ENCODE measurements at places on chromosomes 6 and 20.

DNA sequence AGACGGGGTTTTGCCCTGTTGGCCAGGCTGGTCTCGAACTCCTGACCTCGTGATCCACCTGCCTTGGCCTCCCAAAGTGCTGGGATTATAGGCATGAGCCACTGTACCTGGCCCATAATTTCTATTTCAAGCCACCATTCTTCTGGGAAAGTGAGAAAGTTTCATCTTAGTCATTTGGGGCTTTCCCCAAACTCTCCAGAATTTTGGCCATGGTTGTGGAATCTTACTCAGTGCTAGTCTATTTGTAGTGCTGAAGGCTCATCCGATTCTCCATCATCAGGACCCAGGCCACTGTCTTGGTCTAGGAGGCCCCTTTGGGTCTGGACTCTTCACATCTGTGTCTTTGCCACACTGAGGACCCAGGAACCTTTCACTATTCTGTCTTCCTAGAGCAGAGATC is 164.9 kb downstream of the EYA2 start:
- no peak for DNase-seq

DNA sequence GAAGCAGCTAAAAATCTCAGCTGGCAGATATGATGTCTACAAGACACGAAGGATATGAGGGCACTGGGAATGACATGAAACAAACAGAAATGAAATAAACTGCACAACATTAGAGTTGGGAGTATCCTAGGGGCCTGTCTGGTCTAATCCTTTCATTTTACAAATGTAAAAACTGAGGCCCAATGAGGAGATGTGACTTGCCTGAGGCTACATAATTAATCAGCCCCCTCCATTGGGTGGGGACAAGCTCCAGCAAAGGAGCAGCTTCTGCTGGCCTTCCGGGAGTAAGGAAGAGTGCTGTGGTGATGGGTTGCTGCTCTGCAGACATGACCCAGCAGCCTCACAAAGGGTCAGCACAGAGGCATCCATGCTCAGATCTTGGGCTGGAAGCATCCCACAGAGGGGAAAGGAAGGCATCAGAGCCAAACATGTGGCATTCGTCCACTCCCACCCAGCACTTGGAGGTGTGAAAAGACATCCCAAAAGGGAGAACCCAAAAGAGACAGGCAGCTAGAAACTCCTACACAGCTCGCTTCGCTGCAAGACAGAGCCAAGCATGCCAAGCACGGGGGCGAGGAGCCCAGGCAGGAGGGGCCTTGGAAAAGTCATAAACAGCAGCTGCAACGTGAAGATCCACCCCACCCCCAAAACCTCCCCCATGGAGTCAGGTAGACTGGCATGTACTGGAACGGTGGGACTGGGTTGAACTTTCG is 183.7 kb downstream of the UNC5CL start:
- DNase-seq, result no peak

DNA sequence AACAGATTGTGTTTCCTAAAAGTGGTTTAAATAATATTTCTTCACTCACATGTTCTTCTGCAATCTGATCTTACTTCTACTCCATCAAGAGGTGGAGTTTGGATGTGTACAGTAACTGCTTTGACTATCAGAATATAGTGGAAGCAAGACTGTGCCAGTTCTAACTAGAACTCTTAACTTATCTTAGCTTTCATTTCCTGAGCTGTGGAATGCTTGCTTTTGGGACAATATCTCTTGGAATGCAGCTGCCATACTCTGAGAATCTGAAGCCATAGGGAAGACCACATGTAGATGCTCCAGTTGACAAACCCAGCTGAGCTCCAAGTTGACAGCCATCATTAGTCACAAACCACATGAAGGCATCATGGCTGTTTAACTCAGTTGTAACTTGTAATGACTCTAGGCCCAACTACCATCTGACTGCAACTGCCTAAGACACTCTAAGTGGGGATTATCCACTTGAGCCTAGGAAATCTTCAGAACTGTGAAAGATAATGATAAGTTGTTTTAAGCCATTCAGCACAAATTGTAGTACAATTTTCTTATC is 40.8 kb upstream of the MAN1A1 start:
- no peak for DNase-seq

- DNase-seq, result no peak
Measured at GRCh38 chr6:89966228-89966544, 71.9 kb downstream of the GJA10 start.

GRCh38 chr20:46286977-46287376 is 21.3 kb downstream of the CDH22 start:
- DNase-seq, result no peak

GRCh38 chr6:83509441-83509840 is 2.9 kb upstream of the PRSS35 start:
- DNase-seq, result no peak

GRCh38 chr20:4131911-4132310 is 116.6 kb upstream of the RNF24 start:
- no peak for DNase-seq

DNA sequence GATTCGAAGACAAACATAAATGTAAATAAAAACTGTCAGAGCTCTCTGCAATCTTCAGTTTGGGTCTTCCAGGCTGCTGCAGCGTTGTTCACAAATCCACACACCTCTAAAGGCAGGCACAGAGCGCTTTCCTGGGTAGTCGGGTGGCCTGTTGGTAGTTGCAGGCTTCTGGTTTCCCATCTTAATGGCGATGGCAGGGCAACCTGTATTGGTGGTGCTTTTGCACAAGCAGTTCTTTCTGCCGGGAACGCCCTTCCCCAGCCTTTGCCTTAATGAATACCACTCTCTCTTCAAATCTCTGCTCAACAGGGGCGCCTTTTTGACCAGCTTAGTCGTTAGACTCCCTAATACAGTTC is 723 bp upstream of the IFT52 start:
- DNase-seq, result no peak

- DNase-seq, result no peak
Measured at GRCh38 chr6:137044366-137045221, at the start of gene IL20RA. Gene IL20RA (minus strand): TSS chr6:137044965. CDS start chr6:137044728, 237 bp downstream.

GRCh38 chr20:48723308-48724264 is 104.2 kb downstream of the PREX1 start:
- DNase-seq, result peak; percentile 21

DNA sequence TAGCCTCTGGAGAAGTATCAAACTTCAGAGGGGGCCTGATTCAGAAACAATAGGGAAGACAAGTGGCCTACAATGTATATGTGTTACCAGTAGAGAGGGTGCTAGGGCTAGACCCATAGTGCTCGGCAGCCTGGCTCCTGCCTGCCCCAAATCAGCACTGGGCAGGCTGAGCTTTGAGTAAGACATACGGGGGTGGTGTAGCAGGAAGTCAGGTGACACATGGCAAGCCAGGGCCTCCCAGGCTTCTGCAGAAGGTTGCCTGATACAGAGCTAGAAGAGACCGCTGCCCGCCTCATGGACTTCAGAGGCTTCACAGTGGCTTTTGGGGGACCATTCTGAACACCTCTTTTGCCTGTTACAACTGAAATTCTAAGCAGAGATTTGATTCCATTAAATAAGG is 43.4 kb downstream of the RALY start:
- no peak for DNase-seq

DNA sequence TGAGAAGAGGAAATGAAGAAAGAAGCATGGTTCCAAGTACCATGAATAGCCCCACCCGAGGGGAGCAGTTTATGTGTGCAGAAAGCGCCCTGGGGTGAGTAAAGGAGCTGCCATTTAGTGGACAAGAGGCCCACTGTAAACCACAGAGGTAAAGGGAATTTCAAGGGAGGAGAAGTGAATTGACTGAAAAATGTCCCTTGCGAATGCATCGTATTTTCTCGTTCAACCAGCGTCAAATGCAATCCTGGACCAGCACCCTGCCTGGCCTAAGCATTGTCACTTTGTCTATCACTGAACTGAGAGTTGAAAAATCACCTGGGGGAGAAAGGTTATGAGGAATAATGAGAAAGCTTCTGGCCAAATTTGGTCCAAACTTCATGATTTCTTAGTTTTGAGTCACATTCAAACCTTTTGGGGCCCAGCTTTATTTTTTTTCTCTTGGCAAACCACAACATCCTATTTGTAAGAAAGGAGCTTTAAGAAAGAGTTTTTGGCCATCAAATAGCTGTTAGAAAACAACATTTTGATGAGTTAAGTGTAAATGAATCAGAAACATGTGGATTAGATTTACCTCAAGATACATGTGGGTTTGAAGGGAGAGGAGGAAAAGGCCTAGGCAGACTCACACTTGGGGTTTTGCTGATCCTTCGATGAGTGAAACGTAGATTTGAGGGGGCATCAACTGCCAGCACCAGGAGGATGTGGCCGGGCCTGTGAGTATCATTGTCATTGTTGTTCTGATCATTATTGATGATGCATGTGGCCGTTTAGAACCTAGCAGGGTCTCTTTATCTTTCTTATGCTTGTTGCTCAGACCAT is 214.0 kb downstream of the CLIC5 start:
- DNase-seq, result no peak

GRCh38 chr6:13763740-13764381 is 50.5 kb downstream of the MCUR1 start:
- no peak for DNase-seq

- DNase-seq, result no peak
Measured at GRCh38 chr6:155372256-155372655, 58.0 kb upstream of the TFB1M start.

DNA sequence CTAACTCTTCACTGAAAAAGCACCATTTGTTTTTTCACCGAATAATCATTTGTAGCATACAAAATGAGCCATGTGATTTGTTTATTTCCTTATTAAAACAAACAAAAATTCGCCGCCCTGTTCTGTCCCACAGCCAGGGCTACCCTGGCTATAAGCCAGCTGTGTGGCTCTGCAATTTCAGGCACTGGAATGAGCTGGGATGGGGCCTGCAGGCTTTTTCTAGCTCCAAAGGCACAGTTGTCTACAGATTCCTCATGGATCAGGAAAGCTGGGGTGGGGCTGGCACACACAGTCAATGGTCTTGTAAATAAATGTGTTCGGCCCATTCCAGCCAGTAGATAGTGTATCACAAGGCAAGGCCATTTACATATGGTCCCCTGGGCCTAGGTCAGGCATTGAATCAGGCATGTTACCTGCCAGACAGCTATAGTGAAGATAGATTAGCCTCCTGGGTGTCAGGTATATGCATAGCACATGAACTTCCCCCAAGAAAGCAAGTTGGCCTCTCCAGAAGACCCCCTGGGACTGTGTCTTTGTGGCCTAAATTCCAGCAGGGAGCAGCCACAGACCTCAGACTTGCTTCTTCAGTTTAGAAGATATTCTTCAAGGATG is 608.9 kb downstream of the MAFB start:
- DNase-seq, result no peak

- DNase-seq, result no peak
Measured at GRCh38 chr6:112909781-112910180, 562.7 kb downstream of the RFPL4B start.

GRCh38 chr20:4021906-4022305 is 6.5 kb upstream of the RNF24 start:
- no peak for DNase-seq

Data from NCI-H2107 (cell line).